Glutamatergic neuron (in vitro differentiated cells): ENCODE measurements at places on chromosomes 2 and 18. TPM values are rescaled to one million over a fixed set of nuclear protein-coding genes. Genes with fewer than 3 reads are reported as not detected.

The C1GALT1C1L gene
- total RNA-seq: 0.49 TPM

The MREG gene
- 48.4 TPM for total RNA-seq

The HAUS1 gene
- 32.2 TPM for total RNA-seq

- H3K36me3 ChIP-seq: no peaks in the 10 kb centered on the region
- H3K4me1 ChIP-seq: no peaks in the 10 kb centered on the region
- no peak for DNase-seq
- no peak overlapping the region for H3K4me3 ChIP-seq
Measured at GRCh38 chr2:237412988-237413776, 782 bp downstream of the COL6A3 start.

DNA sequence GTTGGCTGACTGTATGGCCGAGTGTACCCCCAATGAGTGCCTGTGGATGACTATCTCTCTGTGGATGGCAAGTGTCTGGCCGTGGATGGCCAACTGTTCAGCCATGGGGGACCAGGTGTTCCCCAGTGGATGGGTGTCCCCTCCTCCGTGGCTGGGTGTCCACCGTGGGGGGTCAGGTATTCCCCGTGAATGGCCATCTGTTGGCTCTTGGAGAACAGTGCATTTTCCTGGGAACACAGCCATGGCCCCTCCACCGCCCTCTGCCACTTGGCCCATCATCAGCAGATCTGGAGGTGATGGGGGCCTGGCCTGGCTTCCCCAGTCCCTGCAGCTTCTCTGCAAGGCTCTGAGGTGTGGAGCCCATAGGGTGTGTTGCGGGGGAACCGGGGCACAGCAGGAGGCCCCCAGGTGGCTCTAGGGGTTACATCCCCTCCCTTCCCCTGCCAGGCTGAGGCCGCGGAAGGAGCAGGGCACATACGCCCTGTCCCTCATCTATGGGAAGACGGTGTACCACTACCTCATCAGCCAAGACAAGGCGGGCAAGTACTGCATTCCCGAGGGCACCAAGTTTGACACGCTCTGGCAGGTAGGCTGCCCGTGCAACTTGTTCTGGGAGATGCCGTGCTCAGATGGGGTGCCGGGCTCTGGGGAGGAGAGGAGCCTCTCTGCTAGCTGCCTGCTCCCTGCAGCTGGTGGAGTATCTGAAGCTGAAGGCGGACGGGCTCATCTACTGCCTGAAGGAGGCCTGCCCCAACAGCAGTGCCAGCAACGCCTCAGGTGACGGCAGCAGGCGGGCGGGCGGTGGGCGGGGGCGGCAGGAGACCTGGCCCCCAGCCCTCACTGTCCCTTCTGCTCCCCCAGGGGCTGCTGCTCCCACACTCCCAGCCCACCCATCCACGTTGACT, 19.3 kb downstream of the ZAP70 start:
- no peak overlapping the region for H3K27ac ChIP-seq
- no peaks in the 10 kb centered on the region for H3K36me3 ChIP-seq
- no peak overlapping the region for H3K4me3 ChIP-seq
- DNase-seq: no peak
